ENCODE measurements at places on chromosomes 3 and 15. TPM values are rescaled to one million over a fixed set of nuclear protein-coding genes. Genes with fewer than 3 reads are reported as not detected.

ITIH4 gene
- total RNA-seq, result 0.44 TPM

TYRO3 gene
- 16.7 TPM for total RNA-seq

CEP19 gene
- total RNA-seq, result 2.9 TPM

KBTBD13 gene
- not detected for total RNA-seq
